Right lobe of liver (tissue), 6 donors: ENCODE measurements at places on chromosomes 4 and X. TPM values are rescaled to one million over a fixed set of nuclear protein-coding genes. Genes with fewer than 3 reads are reported as not detected.

- no peak overlapping the region for H3K27ac ChIP-seq
- DNase-seq = no peak
- H3K27me3 ChIP-seq = no peaks in the 10 kb centered on the region
- H3K4me1 ChIP-seq = no peaks in the 10 kb centered on the region
- H3K36me3 ChIP-seq = no peaks in the 10 kb centered on the region
Observed at GRCh38 chr4:89929425-89930159, 34.9 kb downstream of the MMRN1 start.

DNA sequence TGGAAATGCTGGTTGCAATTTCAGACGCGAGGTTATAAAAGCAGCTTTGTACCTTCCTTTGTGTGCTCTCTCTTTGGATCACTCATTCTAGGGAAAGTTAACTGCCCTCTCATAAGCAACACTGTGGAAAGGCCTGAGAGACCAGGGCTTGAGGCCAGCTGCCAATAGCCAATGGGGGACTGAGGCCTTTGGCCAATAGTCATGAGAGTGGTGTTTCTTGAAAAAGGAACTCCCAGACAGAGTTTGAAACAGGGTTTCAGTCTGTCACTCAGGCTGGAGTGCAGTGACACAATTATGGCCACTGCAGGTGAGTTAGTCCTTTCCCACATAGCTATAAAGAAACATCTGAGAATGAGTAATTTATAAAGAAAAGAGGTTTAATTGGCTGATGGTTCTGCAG is 524.7 kb upstream of the SMIM31 start:
- DNase-seq = no peak
- H3K36me3 ChIP-seq = no peaks in the 10 kb centered on the region
- H3K4me1 ChIP-seq = no peaks in the 10 kb centered on the region

- DNase-seq = no peak
- H3K4me1 ChIP-seq = no peaks in the 10 kb centered on the region
- no peaks in the 10 kb centered on the region for H3K36me3 ChIP-seq
- H3K27me3 ChIP-seq = no peaks in the 10 kb centered on the region
- no peak overlapping the region for H3K27ac ChIP-seq
Observed at GRCh38 chr4:173498023-173498422, 32.0 kb downstream of the HAND2 start.

DNA sequence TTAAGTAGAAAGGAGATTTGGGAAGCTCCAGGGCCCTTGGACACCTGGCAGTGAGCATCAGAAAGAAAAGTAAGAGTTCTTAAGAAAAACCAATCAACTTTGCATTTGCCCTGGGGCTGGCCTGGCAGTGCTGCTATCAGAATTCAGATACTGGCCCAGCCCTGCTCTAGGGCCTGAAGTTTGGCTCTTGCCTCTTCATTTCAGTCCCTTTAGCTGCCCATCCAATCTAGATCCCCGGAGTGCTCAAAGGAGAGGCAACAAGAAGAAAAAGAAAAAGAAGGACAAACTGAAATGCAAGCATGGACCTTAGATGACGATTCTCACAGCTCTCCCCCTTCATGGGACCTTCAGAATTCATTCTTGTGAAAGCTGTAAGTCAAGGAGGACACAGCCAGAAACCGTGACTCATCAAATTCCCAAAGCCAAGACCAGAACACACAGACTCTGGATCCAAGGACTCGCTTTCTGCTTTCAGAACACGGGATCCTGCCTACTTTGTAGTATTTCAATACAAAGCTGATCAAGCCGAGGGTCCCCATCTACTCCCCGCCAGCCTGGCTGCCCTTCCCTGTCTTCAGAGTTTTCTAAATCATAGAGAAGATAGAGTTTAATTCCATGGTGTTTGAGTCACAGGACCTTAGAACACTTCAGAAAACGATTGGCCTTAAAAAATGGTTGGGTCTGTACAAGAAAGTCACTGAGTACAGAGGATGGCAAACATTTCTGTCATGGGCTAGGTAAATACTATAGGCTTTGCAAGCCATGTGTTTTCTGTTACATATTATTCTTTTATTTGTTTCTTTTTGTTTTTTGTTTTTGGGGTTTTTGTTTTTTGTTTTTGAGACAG is 103.7 kb downstream of the RBM47 start:
- no peaks in the 10 kb centered on the region for H3K27me3 ChIP-seq
- peak overlapping the region; percentile 56 for H3K27ac ChIP-seq
- peaks cover 3% of the 10 kb centered on the region for H3K4me1 ChIP-seq
- no peak overlapping the region for H3K4me3 ChIP-seq
- H3K36me3 ChIP-seq = no peaks in the 10 kb centered on the region

DNA sequence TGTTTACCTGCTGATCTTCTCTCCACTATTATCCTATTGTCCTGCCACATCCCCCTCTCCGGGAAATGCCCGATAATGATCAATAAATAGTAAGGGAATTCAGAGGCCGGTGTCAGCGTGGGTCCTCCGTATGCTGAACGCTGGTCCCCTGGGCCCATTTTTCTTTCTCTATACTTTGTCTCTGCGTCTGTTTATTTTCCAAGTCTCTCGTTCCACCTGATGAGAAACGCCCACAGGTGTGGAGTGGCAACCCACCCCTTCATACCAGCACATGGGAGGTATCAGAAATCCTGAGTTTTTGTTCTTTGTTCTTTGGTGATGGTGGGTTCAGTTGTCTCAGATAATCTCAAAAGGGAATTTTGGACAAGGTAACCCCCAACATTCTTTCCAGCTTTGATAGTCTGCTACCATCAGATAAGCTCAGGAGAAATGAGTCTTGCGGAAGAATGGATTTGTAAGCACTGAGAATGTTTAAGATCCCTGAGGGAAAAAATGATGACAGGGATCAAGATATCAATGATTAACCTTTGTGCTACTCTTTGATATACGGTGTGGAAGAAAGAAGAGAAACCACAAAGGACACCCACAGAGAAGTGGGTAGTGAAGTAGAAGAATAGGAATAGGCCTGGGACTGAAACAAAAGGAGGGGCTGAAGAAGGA is 117.9 kb downstream of the CEP44 start:
- H3K27ac ChIP-seq = no peak overlapping the region
- H3K4me1 ChIP-seq = no peaks in the 10 kb centered on the region
- no peak overlapping the region for H3K4me3 ChIP-seq
- H3K36me3 ChIP-seq = no peaks in the 10 kb centered on the region

GRCh38 chr4:189823591-189823990 is 117.1 kb upstream of the FRG1 start:
- DNase-seq = no peak
- H3K4me1 ChIP-seq = no peaks in the 10 kb centered on the region
- H3K27me3 ChIP-seq = no peaks in the 10 kb centered on the region
- H3K4me3 ChIP-seq = no peak overlapping the region

Gene POU3F4
- not detected for total RNA-seq

Gene VEGFC
- 1.4 TPM for total RNA-seq

Gene MUC7
- total RNA-seq = not detected
